ENCODE measurements at places on chromosomes 6 and 20.

GRCh38 chr6:157941101-157941863, 40.4 kb upstream of the SYNJ2 start:
- no peak for DNase-seq

- no peak for DNase-seq
Observed at GRCh38 chr20:60204601-60205000, 246.4 kb downstream of the CDH26 start.

- DNase-seq, result peak; percentile 70
Observed at GRCh38 chr6:41278699-41279405, 7.6 kb downstream of the TREM1 start.

- no peak for DNase-seq
Observed at GRCh38 chr6:30295837-30296236, 30.9 kb upstream of the TRIM39 start.

DNA sequence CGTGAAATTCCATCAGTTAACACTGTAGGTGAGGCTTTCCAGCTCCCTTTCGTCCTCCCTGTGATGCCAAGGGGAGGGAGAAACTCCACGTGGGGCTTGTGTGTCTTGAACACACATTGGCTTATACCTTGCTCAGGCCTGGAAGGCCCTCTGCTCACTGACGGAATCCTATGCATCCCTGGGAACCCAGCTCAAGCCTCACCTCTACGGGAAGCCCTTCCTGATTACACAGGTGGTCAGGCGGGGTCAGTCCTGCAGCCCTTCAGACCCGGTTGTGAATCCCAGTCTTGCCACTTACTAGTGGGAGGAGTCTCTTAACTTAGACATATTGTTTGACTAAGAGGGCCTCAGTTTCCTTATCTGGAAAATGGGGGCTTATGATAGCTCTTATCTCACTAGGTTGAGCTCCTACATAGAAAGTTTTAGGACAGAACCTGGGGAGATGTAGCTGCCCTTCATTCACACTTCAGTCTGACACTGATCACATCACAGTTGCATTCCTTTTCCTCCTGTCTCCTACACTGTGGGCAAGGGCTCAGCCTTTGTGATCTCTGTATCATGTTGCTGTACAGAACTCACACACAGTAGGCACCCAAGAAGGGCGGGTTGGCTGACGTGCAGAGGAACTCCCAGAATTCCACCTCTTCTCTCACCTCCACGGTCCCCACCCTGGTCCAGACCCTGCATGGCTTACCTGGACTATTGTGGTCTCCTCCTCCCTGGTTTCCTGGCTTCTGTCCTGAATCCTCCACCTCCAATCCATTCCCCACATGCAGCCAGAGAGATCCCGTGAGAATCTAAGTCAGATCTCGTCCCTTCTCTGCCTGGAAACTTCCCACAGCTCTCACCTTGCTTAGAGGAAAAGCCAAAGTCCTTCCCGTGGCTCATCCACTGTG, 129.6 kb downstream of the CEBPB start:
- no peak for DNase-seq

DNA sequence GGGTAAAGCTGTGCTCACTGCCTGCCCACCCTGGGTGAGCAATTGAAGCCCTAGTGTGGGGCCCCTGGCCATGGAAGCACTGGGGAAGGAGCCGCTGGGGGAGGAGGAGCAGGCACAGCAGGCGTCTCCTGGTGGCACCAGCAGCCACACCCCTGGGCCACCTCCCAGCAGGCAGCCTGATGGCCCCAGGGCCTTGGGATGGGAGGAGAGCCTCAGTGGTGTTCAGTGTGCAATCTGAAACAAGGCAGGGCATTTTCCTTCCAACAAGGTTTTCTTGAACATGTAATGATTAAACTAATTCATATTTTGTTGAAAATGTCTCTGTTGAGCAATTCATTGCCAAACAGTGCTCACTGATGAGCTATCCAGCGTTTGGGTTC, 151.0 kb downstream of the ZDHHC14 start:
- no peak for DNase-seq

DNA sequence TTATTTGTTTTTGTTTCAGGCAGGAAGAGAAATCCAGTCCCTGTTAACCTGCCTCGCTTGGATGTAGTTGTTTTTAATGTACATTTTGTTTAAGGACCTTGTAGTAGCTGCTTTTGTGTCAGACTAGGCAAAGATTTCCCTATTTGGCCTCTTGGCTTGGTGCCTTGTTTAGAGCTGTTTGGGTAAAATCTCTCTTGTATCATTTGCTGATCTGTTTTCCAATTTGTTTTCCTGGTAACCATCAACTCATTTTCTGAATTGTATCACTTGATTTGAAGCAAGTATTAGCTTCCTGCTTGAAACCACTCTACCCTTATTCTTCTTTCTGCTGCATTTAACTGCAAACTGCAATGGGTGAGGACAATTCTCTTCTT, 160.7 kb downstream of the ZFAND3 start:
- peak; percentile 2 for DNase-seq

GRCh38 chr6:143612186-143612585, 65.6 kb upstream of the PHACTR2 start:
- DNase-seq, result no peak

GRCh38 chr6:106546691-106547414, 82.4 kb downstream of the RTN4IP1 start:
- DNase-seq, result peak; percentile 57

GRCh38 chr6:32113386-32114352, 4.5 kb upstream of the TNXB start:
- DNase-seq, result no peak

DNA sequence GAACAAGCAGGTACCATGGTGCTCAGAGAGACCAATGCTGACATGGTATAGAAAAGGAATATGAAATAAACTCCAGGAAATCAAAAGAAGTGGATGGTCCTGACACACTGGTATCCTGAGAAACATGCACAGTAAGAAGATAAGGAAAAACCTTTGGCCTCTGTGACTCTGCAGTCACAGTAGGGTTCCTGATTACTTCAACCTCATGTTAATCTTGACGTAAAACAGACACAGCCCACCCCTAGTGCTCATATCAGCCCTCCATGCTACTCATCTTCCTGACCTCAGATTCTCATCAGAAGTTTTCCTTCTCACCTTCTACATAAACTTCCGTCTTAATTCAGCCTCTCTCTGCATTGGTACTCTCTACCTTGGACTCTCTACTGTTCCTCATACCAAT, 240.9 kb downstream of the PKHD1 start:
- no peak for DNase-seq

DNA sequence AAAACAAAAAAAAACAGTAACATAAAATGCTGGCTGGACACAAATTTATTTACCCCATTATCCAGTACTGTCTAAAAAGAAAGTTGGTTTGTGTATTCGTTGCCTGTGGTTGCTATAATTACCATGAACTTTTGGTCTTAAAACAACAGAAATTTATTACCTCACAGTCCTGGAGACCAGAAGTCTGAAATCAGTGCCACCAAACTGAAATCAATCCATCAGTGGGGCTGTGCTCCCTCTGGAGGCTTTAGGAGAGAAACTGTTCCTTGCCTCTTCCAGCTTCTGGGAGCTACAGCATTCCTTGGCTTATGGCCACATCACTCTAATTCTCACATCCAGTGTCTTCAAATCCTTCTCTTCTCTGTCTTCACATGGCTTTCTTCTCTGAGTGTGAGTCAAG, 79.4 kb downstream of the SNX5 start:
- no peak for DNase-seq

- DNase-seq, result no peak
Observed at GRCh38 chr20:16709017-16709416, 20.8 kb upstream of the SNRPB2 start.

DNA sequence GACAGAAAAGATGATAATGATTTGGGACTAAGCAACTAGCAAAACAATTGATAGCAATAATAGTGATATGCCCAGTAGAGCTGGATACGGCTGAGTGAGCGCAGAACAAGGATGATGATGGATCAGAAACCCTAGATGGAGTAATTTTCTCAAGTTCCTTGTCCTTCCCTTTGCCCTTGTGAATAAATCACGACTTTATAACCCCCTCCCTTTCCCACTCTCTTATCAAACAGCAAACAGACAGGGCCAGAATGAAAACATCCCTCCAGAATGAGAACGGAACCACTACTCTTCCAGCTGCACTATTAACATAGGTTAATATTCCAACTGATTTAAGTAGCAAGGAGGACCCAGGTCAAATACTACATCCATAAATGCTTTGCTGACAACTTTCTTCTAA, 1.3 kb upstream of the MTFR2 start:
- DNase-seq, result no peak

DNA sequence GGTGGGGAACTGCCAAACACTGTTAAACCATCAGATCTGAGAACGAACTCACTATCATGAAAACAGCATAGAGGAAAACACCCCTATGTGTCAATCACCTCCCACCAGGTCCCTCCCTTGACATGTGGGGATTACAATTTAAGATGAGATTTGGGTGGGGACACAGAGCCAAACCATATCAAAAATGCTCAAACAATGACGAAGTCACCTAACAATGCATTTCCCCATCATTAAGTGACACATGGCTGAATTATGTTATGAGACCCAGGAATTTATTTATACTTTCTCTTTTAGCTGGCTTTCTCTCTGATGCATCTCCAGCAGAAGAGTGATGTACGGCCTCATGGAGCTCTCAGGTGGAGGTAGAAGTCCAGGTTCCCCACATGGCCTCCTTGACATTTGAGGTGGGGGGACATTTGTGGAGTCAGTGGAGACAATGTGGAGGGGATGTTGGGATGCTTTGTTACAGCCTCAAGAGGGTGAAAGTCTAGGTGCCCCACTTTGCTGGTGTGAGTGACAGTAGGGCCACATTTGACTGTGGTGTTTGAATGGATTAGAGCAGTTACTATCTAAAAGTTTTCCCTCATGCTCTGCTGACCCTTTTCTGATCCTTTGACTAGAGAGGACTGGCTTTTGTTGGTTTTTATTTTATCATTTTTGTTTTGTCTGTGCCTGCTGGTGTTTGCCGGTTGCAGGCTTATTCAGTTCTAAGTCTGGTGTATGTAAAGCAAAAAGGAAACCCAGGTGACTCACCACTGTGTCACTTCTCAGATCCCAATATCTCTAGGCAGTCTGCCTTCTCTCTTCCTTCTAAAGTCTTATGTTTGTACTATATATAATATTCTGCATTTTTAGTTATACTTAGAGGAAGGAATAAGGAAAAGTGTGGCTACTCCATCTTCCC, 18.5 kb upstream of the DCBLD1 start:
- DNase-seq, result no peak

GRCh38 chr6:916131-916530, 223.2 kb upstream of the EXOC2 start:
- no peak for DNase-seq

GRCh38 chr20:4091490-4092479, 76.4 kb upstream of the RNF24 start:
- no peak for DNase-seq

DNA sequence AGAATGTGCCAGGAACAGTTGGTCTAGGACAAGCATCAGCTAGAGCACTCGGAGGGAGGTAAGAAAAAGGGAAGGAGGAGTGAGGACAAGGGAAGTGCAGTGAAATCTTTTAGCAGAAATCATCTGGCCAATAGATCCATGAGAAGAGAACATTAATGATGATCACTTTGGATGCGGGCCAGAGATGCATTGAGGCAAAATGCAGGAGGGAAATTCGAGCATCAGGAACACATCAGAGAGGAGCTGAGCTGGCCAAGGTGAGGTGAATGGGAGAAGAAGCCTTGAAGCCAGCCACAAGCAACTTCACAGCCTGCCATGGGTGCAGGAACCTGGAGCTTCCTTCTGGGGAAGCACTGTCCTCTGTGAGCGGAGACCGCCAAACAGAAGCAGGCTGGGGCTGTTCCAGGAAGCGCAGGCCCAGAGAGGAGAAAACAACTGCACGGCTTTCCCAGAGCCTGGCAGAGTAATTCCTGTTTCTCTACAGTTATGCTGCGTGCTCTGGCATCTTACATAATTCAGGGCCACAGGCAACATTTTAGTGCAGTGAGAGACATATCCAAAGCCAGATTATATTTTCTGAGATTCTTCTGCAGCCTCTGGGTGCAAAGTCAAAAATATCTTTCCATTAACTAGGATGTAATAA, 143.8 kb downstream of the F13A1 start:
- DNase-seq, result no peak

DNA sequence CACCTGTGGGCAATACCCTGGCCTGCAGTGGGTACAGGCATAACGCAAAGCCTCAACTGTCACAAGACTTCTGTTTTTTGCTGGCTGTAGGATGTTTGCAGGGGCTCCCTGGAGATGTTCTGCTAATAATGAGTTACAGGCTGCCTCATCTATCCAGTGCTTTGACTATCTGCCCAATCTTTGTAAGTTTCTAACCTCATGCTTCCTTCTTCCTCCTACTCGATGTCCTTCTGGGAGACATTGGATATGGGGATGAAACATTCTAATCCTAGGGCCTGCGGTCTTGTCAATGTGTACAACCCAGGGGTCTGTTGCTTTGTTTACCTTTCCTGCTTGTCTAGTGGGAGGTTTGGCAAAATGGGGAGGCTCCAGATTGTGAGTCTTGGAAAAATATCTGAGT, 136.8 kb upstream of the TCF21 start:
- DNase-seq, result no peak

GRCh38 chr20:3449319-3449718, 21.5 kb upstream of the ATRN start:
- no peak for DNase-seq

DNA sequence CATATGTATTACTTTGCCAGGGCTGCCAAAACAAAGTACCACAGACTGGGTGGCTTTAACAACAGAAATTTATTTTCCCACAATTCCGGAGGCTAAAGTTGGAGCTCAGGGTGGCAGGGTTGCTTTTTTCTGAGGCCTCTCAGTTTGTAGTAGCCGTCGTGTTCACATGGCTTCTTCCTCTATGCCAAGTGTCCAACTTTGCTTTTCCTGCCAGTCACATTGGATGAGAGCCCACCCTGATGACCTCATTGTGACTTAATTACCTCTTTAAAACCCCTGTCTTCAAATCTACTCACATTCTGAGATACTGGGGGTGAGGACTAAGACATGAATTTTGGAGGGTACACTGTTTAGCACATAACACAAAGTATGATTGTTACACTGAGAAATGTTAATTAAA, 9.9 kb upstream of the ECT2L start:
- DNase-seq, result no peak

- DNase-seq, result no peak
Observed at GRCh38 chr20:46631874-46632446, 19.3 kb downstream of the SLC13A3 start.

GRCh38 chr6:53797304-53797703, 2.5 kb downstream of the LRRC1 start:
- DNase-seq, result no peak

DNA sequence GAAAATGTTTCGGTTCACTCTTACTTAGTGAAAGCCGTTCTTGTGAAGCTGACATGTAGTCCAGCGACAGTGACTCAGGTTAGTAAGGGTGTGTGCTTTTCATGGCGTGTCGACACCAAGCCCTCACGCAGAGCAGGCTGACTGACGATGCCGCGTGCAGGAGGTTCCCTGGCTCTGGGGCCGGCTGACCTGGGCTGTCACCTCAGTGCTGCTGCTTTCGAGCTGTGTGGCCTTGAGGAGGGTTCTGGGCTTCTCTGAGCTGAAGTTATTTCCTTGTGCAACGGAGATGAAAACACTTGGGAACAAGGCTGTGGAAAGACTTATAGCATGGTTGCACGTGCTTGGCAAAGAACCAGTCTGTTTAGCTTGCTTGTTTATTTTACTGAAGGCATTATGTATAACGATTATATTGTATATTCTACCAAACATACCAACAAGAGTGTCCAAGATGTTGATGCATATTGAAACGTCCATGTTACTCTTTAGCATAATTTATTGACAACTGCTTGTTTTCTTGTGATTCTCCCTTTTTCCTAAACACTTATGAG, 59.2 kb downstream of the PHACTR3 start:
- no peak for DNase-seq
